Left ventricle myocardium inferior (tissue), 1 donor: ENCODE measurements at places on chromosomes 4 and X.

GRCh38 chrX:80817002-80817401 is 7.3 kb upstream of the BRWD3 start:
- H3K4me3 ChIP-seq, result no peak overlapping the region
- no peaks in the 10 kb centered on the region for H3K36me3 ChIP-seq
- no peaks in the 10 kb centered on the region for H3K27me3 ChIP-seq
- no peaks in the 10 kb centered on the region for H3K4me1 ChIP-seq
- H3K27ac ChIP-seq, result no peak overlapping the region

GRCh38 chr4:152672206-152673092 is 7.3 kb downstream of the TMEM154 start:
- DNase-seq, result no peak
- H3K36me3 ChIP-seq, result no peaks in the 10 kb centered on the region
- H3K27me3 ChIP-seq, result no peaks in the 10 kb centered on the region
- H3K4me1 ChIP-seq, result no peaks in the 10 kb centered on the region

DNA sequence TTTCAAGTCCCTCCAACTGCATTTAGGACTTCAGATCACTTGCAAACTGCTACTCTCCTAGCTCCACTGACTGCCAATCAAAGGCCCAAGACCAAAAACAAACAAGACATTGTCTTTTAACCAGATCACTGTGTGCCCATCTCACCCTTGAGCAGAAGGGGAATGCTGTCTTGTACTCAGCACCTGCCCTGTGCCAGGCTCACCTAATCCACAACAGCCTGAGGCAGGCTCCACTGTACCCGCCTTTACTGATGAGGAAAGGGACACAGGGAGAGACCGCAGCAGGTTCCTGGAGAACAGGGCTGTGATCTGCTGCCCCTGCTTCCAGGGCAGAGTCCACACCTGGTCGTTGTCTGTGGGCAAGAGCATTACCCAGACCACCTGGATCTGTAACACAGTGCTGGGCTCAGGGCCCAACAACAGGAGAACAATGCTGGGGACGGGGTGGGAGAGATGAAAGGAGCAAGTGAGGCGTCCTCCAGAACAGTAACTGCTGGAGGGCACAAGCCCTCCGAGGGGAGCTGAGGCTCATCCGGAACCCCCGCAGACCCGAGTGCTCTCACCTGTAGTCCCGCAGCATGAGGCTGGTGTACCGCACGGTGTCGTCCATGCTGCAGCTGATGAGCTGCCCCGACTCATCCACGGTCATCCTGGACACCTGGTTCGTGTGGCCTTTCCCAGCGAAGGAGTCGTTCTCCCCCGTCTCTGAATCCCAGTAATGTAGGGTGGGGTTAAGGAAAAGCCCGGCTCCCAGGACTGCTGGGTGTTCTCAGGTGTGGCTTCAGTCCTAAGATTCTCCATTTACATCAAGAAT is 33.9 kb downstream of the WDR1 start:
- no peaks in the 10 kb centered on the region for H3K27me3 ChIP-seq
- no peak overlapping the region for H3K4me3 ChIP-seq
- no peak overlapping the region for H3K27ac ChIP-seq

DNA sequence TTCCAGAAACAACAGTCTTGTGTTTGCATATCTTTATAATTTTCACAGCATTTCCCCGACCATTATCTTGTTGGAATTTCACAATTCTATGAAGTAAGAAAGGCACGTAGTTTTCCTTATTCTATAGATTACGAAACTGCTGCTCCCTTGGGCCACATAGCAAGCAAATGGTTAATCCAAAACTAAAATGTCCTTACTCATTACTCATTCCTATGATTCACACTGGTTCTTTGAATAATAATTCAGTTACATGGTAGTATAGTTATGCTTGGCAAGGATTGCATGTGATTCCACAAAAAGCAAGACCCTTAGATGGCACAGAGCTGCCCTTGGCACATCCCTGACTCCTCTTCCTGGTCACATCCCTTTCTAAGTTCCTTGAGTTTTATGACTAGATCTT is 51.2 kb downstream of the OR13H1 start:
- no peaks in the 10 kb centered on the region for H3K36me3 ChIP-seq
- H3K27me3 ChIP-seq, result no peaks in the 10 kb centered on the region
- H3K4me3 ChIP-seq, result no peak overlapping the region
- H3K4me1 ChIP-seq, result no peaks in the 10 kb centered on the region
- DNase-seq, result no peak
